Ammon's horn (tissue), 1 donor: ENCODE measurements at places on chromosomes 7 and 10.

DNA sequence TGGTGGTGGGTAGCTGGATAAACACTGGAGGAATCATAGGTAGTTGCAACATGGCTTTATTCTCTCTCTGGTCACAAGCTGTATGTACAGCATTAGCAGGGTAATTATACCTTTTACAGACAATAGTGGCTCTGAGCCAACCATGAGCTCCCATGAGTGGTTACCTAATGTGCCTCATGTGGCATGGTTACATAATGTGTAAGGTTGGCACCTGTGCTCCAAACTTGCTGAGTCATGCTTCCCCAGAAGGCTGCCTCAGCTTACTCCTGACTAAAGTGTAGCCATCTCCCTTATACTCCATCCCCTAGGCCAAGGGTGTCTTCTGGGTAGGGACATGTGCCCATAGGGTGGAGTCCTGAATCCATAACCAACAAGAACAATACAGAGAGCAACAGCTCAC, 345.3 kb upstream of the SEMA3C start:
- no peak for DNase-seq

- no peak for DNase-seq
Measured at GRCh38 chr7:7956531-7957128, 12.0 kb upstream of the GLCCI1 start.

DNA sequence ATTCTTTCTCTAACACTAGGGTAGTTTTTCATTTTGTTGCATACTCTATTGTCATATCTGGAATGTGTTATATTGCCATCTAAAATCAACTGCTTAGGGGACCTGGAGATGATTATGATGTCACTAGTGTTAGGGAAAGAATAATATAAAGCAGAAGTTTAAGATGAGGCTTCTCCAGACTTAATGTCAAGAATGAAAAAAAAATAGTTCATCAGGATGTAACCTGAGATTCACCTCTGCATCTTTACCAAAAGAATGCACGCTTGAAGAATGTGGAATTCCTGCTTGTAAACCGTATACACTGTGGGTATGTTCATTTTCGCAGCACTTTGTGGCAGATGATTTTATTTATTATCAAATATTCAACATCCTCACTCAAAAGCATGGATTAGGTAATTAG, 184.6 kb downstream of the ST7 start:
- no peak for DNase-seq

GRCh38 chr7:42091461-42092291, 145.3 kb downstream of the GLI3 start:
- DNase-seq: no peak

GRCh38 chr7:154425271-154425670, 373.1 kb downstream of the DPP6 start:
- no peak for DNase-seq

DNA sequence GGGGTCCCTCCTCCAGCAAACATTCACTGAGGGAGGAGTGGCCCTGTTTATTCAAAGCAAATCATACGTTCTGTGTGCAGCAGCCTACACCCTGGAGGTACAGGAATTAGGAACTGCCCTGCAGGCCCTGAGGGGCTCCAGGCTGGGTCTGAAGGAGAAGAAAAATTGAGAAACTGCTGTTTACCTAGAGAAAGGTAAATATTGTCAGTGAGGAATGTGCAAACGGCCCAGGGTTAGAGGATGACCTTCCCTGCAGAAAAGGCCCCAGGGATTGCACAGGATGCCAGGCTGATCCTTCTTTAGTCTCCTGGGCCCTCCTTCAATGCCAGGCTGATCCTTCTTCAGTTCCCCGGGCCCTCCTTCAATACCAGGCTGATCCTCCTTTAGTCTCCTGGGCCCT, 5.7 kb downstream of the CALML5 start:
- DNase-seq: no peak

GRCh38 chr7:80842022-80842790, 76.6 kb downstream of the SEMA3C start:
- DNase-seq: no peak

DNA sequence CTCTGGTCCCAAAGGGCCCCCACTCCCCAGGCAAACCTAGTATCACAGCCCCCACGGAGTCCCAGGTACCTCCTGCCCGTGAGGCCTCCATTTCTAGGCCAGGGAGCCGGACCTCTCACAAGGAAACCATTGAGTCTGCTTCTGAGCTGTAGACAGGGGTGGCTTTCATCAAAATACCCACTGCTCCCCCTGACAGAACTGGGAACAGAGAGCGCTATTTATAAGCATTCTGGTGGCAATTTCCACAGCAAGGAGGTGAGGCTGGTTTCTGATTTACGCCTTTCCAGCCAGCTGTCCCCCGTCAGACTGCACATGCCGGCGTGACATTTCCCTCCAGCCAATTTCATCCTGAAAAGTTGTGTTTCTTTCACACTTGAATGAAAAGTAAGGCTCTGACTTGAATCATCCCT, 407.5 kb upstream of the PRKCQ start:
- peak; percentile 95 for DNase-seq

DNA sequence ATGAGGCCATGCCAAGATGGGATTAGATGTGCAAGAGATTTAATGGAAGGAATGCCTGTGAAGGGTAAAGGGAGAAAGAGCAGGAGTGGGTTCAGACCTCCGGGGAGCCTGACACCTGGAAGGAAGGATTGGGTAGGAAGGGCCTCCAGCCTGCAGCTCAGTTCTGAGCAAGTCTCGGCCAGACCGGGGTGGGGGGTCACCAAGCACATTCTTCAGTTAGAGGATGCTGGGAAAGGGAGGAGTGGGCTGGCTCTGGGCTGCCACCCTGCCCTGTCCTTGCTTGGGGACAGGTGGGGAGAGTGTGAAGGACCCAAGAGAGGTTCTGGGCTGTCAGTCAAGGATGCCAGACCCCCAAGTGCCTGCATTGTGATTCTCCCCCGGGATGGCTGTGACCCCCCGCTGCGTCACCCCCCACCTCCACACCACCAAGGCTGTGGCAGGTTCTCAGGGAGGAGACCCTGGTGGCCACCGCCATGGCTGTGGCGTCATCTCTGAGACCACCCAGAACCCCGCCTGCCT, 16.5 kb upstream of the PRKAG2 start:
- no peak for DNase-seq

DNA sequence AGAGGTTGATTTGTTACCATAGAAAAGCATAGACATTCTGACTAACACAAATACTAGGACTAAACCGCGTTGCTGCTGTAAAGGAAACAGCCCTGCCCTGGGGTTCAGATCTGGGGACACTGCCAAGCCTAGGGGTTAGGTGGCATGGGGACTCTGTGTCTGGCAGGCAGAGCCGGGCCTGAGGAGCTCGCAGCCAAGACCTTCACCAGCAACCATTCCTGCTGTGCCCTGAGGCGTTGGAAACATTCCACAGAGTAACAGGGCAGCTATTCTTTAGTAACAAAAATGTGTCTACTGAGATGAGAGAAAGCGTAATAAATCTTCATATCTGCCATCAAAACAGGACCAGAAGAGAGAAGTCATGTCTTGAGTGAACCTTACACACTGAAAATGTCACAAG, 280.5 kb downstream of the POM121L12 start:
- DNase-seq: peak; percentile 67

- DNase-seq: peak; percentile 87
Measured at GRCh38 chr7:8379264-8379663, 54.1 kb upstream of the NXPH1 start.

DNA sequence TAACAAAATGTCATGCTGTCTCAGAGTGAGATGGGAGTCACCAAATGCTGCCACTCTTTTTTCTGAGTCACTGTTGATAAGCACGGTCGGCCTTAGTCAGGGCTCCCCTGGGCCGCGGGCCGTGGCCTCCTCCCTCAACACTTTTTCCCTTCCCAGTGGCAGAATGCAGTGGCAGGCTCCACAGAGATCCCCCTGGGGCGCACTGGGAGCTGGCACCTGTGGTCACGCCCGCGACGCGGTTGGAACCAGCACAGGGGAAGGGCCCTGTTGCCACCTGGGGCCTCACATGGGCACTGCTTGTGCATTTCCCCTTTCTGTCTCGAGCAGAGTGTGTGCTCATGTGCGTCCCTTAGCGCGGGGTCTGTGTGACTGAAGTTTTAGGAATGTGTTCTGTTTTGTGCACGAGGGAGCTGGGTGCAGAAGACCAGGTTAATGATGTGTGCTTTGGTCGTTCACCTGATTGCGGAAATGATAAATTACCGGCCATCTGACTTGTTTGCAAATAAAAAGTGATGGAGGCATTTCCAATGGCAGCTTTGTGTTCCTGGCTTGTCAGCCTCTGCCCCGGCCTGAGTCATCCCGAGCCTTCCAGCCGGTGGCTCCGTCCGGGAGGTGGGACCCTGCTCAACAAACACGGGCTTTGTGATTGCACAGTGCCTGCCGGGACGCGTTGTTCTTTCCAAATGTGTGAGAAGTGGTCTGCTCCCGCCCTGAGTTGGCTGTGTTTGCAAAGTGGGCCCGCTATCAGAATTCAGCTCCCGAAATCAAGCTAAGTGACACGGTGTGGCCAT, 100.7 kb downstream of the NKX6-2 start:
- peak; percentile 95 for DNase-seq

DNA sequence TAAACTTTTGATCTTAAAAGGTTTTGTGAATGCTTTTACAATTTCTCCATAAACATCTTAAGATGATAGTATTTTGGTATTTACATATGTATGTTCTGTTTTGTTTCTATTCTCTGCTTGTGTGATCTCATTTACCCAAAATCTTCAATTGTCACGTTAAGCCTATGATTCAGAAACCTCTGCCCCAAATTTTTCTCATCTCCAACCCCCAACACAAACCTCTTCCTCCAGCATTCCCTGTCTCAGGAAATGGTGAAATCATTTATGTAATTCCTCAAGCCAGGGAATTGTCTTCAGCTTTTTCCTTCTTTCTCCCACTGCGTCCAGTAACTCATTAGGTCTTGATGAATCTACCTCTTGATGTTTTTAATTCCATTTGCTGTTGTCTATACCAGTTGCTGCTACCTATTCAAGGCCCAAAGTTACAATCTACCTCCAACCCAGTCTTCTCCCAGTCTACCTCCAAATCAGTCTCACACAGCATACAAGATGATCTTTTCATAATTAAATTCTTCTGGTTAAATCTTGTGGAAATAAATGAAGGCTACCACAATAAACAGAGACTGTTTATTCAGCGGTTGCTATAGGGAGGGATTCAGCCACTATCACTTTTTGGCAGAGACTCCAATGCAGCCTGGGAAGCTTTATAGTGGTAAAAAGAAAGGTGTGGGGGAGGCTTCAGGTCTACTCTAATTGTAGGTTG, 5.8 kb downstream of the CFAP69 start:
- DNase-seq: no peak

DNA sequence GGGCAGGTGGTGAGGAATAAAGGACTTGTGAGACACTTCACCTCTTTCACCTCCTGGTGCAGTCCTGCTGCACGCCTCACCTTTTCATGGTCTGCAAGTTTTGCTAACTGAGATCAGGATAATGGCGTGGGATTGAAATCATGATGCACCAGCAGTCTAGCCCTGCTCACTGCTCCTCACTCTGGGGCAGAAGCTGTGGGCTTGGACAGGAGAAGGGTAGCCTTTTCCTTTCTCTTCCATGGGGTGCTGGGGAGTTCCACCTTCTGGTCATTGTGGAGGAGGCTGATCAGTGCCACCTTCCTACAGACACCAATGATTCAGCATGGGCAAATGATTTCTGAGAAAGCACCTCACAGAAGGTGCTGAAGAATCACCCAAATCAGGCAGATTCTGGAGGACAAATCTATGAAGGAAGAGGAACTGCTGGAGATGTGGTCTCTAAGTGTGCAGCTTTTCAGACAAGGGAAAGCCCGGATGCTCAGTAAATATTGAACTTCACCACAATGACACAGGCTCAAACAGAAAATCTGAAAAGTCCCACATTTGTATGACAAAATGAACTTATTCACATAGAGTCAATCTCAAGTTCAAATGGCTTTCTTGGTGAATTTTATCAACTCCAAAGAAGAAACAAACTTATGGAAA, 19.7 kb downstream of the MBL2 start:
- DNase-seq: no peak

GRCh38 chr7:130831817-130832481, 97.9 kb upstream of the KLF14 start:
- peak; percentile 47 for DNase-seq

DNA sequence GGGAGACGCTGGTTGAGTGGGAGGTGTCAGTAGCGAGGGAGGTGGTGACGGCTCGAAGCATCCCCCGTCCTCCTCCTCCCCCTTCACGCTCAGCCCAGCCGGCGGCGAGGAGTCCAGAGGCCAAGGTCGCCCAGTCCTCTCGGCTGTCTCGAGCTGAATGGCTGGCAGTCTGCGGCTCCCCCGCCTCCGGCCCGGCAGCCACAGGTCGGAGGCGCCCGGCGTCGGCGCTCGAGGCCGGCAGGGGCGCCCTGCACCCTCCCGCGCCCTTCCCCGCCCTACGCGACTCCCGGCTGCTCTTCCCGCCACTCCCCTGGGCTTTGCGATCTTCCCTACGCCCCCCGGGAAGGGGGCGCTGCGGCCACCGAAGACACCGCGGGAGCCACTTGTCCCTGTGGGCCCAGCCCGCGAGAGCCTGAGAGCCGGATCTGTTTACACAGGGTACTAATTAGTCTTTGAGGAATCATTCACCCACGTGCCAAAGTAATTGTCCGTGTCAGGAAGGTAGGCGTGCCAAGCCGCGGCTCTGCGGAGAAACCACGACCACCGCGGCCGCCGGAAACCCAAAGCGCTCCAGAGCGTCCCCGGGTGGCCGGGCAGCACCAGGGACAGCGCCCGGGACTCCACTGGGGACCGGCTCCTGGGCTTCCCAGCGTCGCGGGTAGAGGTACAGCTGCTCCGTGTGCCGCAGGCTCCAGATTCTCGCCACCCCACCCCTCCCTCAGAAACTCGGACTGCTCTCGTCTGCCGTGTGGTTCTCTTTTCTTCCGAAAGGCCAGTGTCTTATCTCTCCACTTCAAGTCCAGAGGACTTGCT, at the start of gene NXPH1:
Gene NXPH1, plus strand, starts transcription at position 133 of the 813 bp plus-strand sequence.
- peak; percentile 29 for DNase-seq

GRCh38 chr7:137933270-137934017, 68.4 kb downstream of the CREB3L2 start:
- no peak for DNase-seq

DNA sequence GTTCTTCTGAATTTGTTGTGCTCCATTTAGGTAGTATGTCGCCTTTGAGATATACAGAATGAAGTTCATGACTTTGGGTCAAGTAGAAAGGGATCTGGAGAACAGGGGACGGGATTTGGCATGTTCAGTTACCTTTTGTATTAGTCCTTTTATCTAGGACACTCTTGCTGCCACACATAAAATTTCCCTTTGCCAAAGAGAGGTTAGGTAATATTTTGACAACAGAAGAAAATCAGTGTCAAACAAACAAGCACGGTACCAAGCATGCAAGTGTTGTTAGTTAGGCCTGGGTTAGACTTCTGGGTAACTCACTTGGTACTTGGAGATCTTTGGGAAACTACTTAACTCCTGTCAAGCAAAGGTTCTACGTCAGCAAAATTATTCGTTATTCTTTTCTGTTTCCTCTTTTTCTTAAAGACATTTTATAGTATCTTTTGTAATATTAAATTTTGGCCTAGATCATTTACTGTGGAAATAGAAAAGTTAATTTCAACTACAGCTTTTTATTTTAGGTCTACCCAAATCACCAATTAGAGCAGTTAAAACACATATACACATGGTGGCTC, 116.7 kb downstream of the PLXDC2 start:
- DNase-seq: no peak
